ENCODE measurements at places on chromosomes 12 and 14. TPM values are rescaled to one million over a fixed set of nuclear protein-coding genes. Genes with fewer than 3 reads are reported as not detected.

The OR6C65 gene
- polyA plus RNA-seq, result not detected

The TAS2R31 gene
- not detected for polyA plus RNA-seq

The BDKRB2 gene
- not detected for polyA plus RNA-seq

The OAS1 gene
- 64.6 TPM for polyA plus RNA-seq

The TMCC3 gene
- polyA plus RNA-seq, result 8.4 TPM

All from naive B cell (primary cell).